ENCODE measurements at places on chromosomes 4 and X. TPM values are rescaled to one million over a fixed set of nuclear protein-coding genes. Genes with fewer than 3 reads are reported as not detected.

The TACC3 gene
- total RNA-seq, result 1.6 TPM

The MTTP gene
- 3.4 TPM for total RNA-seq

The TRIM61 gene
- total RNA-seq, result 2.5 TPM

The PDE5A gene
- total RNA-seq, result 17.9 TPM

The ATP1B4 gene
- total RNA-seq, result under 0.01 TPM

The VSIG1 gene
- not detected for total RNA-seq

The ADGRG4 gene
- not detected for total RNA-seq

The VCX3A gene
- not detected for total RNA-seq

The IL3RA gene
- total RNA-seq, result 0.94 TPM
